ENCODE measurements at places on chromosomes 1 and 21. TPM values are rescaled to one million over a fixed set of nuclear protein-coding genes. Genes with fewer than 3 reads are reported as not detected.

DNA sequence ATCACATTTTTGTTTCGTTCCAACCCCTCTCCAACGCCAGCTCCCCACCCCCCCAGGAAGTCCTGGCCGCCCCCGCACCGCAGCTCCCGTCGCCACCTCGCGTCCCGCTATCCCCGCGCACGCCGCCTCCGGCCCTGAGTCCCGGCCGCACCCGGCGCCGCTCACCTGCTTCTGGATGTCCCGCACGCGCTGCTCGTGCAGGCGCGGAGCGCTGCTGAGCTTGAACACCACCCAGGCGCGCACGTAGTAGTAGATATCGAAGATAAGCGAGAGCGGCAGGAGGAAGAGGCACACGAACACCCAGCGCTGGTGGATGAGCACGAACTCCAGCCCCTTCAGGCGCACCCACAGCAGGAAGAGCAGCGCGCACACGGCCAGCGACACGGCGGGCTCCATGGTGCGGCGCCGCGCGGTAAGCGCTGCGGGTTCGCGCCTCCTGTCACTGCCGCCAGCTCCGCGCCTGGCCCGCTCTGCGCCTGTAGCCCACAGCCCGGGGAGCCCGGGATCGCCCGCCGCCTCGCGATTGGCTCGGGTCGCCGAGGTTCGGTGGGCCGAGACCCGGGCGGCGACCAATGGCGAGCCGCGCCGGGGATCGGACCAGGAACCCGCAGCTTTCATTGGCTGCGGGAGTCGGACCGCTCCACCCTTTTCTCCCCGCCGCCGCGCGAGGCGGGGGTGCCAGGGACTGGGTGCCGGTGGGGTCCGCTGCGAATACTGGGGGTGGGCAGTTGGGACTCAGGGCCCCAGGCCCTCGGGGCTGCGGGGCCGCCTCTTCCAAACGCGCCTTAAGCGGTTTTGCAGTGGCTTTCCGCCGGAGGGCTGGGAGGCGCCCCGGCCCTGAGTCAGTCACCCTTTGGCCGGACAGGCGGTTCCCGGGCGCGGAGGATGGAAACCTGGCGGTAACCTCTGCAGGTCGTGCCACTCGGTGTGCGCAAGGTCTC is at the start of gene DHCR24:
Gene DHCR24, minus strand, starts transcription at position 472 of the 941 bp plus-strand sequence. Its CDS starts 76 bp downstream, at position 396.
- DNase-seq: peak; percentile 93

DNA sequence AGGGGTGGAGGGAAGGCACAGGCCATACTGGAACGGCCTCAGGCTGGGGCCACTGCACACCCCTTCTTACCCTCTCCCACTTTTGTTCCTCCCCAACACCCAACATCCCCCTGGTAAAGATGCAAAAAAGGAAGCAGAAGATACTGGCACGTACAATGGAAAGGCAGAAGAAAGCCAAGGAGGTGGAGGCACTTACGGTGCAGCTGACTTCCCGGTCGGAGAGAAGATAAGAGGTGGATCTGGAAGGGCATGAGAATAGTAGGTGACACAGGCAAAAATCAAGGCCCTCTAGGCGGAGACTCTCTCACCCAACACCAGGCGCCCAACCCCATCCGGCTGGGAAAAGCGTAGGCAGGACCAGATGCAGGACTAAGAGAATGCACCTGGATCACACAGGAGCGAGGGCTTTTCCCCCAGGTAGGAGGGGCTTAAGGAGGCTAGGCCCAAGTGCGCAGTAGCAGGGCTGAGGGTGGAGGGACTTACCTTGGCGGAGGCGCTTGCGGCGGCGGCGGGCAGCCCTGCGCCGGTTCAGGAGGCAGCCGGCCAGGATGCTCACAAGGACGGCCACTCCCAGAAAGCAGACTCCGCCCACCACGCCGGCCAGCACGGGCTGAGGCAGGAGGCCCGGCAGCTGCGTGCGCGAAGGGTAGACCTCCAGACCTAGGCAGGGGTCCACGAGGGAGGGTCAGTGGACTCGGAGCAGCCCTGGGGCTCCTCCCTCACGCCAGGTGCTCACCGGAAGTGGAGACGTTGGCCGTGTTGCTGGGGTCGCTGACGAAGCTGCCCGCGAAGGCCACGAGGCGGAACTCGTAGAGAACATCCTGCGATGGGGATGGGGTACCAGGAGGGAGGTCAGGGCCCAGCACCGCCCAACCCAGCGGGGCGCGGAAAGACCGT is 4.1 kb upstream of the TAGLN2 start:
- no peak for DNase-seq

DNA sequence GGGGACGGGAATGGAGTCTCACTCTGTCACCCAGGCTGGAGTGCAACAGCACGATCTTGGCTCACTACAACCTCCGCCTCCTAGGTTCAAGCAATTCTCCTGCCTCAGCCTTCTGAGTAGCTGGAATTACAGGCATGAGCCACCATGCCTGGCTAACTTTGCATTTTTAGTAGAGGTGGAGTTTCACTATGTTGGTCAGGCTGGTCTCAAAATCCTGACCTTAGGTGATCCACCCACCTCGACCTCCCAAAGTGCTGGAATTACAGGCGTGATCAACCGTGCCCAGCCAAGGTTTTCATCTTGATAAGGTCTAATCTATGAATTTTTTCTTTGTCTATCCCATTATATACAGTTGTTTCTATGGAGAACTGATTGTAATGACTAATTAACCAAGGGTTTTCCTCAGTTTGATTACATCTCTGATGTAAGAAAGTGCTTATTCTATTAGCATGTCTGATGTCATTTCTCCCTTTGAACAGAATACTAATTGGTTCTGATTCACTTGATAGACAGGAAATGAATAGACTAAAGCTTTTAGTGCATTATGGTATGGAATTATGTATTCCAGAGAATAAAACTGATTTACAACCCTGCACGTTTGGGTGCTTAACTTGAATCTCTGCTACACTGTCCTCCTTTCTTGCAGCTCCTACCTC is 11.9 kb downstream of the PACC1 start:
- DNase-seq: peak; percentile 59

GRCh38 chr21:38392661-38393060 is 105.6 kb downstream of the ERG start:
- DNase-seq: no peak

- DNase-seq: no peak
Observed at GRCh38 chr1:19637606-19638005, 6.5 kb upstream of the NBL1 start.

GRCh38 chr1:75099581-75099980 is 34.6 kb upstream of the LHX8 start:
- DNase-seq: no peak

- peak; percentile 73 for DNase-seq
Observed at GRCh38 chr1:107782217-107782845, 182.6 kb downstream of the VAV3 start.

DNA sequence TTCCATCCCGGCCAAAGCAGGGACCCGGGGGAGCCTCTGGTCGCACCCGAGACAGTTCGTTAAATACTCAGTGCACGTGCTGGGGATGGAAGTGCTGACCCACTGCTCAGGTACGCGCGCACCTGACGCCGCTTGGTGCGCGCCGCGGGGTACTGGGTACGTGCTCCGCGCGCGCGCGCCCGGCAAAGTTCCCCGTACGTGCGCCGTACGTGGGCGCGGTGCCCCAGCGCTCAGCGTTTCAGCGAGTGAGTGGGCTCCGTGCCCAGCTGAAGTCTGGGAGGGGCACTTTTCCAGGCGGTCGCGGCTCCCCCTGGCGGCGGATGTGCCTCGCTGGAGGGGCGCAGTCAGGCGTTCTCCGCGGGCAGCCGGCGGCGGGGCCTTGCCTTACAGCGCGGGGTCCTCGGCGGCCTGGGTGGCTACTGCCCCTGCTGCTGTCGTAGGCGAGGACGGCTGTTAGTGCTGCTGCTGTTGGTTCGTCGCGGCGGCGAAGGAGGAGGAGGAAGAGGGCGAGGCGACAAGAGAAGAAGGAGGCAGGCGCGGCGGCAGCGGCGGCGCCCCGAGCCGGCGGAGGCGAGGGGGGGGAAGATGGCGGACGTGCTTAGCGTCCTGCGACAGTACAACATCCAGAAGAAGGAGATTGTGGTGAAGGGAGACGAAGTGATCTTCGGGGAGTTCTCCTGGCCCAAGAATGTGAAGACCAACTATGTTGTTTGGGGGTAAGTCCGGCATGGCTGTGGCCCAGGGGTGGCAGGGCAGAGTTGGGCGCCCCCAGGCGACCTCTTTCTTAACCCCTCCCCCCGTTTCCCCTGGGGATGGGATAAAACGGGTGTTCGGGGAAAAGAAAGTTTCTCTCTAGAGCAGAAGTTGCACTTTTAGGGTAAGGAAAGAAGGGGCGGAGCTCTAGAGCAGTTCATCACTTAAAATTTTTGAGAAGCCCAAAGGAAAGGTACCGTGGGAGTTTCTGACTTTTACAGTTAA is at the start of gene CDC73:
Gene CDC73, plus strand, starts transcription at position 416 of the 978 bp plus-strand sequence. Its CDS starts 170 bp downstream, at position 586.
- DNase-seq: peak; percentile 98

DNA sequence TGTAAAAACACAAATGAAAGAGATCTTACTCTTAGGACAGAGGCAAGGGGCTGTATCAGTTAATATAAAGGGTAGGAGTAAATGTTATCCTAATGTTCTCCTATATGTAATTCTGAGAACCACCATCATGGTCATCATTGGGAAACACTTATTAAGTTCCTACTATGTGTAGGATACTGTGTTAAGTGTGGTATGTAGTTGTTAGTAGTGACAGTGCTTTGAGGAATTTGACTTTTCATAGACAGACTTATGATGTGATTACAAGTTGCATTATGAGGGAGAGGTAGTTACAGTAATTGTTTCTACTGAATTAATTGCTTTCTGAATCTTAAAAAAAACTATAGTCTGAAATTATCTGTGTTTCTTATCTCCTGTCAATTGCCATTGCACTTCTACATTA is 51.8 kb upstream of the PGD start:
- DNase-seq: no peak

GRCh38 chr1:1299686-1300351 is 7.9 kb downstream of the ACAP3 start:
- DNase-seq: no peak

DNA sequence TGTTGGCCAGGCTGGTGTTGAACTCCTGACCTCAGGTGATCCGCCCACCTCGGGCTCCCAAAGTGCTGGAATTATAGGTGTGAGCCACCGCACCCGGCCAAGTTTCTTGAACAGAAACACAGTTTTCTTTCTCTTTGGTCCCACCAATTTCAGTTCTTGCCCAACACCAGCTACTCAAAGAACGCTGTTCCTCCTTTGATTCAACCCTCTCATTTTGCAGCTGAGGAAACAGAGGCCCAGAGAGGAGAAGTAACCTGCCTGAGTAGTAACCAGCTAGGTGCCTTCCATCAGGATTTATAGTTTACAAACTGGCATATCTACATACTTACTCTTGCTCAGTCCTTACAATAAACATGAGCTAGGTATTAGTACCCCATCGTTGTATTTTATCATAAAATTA is 119.9 kb downstream of the SYF2 start:
- no peak for DNase-seq

GRCh38 chr1:55225228-55225627 is 10.1 kb upstream of the USP24 start:
- no peak for DNase-seq

- DNase-seq: no peak
Observed at GRCh38 chr1:91870322-91870721, 15.6 kb downstream of the TGFBR3 start.

DNA sequence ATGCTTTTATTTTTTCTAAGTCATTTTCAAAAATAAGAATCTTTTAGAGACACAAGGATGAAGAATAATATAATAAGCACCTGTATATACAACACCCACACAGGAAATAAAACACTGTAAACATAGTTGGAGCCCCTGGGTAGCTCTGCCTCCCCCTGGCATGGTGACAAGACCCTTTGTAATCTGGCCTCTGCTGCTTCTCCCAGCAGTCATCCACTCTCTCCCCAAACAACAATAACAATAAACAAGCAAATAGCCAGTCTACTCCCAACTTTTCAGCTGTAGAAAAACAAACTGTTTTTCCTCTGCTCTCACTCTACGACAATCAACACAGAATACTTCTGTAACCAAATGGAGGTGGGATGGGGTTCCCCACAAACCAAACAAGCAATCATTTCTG is 110.1 kb downstream of the CSMD2 start:
- DNase-seq: no peak

DNA sequence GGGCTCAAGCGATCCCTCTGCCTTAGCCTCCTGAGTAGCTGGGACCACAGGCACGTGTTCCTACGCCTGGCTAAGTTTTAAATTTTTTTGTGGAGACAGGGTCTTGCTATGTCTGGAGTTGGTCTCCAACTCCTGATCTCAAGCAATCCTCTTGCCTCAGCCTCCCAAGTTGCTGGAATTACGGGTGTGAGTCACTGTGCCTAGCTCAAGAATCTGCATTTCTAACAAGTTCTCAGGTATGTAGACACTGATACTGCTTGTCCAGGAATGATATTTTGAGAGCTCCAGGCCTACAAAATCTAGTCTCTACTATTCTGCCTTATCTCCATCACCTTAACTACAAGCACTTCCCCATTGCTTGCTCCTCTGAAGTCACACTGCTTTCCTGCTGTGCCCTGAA is 22.3 kb downstream of the ANGPTL7 start:
- no peak for DNase-seq

DNA sequence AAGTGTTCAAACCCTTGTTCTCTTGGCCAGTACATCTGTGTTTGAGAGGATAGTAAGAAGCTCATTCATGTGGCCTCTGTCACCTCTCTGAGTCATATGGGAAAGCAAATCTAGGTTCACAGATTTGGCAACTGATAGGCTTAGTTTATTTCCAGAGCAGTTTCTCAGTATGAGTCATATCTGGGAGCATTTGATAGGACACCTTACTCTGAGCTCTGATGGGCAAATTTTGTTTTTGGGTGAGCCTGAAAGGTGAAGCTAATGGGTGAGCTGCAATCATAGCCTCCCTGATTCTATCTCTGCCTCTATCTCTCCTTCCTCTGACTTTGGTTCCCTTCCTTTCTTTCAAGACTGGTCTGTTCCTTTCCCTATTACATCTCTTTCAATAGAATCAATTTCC is 134.4 kb downstream of the S1PR1 start:
- no peak for DNase-seq

DNA sequence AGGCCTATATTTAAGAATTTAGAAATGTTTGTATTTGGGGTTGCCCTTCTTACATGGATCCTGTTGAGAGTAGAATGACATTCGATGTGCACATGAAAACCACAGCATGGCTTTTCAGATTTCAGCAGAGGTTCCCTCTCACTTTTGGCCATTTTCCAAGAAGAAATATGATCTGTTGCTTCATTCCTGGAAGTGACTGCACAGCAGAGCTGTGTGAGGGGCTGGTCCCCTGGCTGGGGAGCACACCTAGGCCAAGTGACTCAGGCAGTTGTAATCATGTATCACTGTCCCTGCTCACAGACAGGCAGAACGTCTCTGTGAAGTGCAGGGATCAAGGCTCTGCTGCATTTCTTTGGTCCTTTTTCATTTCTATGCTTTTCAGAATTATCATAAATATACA is 32.3 kb downstream of the AGT start:
- DNase-seq: peak; percentile 66

GRCh38 chr1:116152577-116152943 is 41.4 kb downstream of the MAB21L3 start:
- DNase-seq: no peak

- no peak for DNase-seq
Observed at GRCh38 chr1:159352436-159352835, 50.3 kb downstream of the FCER1A start.

HES2 gene
- total RNA-seq: not detected

GPATCH2 gene
- 14.2 TPM for total RNA-seq

RGS8 gene
- total RNA-seq: not detected

MIXL1 gene
- 0.39 TPM for total RNA-seq

KCNN3 gene
- total RNA-seq: 1.5 TPM

PSMG1 gene
- 96.5 TPM for total RNA-seq

S100A8 gene
- not detected for total RNA-seq
